ENCODE measurements at places on chromosomes 12 and 14.

GRCh38 chr12:1919284-1919683 lies 832 bp upstream of the CACNA2D4 start:
- DNase-seq, result no peak

GRCh38 chr14:98944989-98945388 lies 327.0 kb downstream of the BCL11B start:
- DNase-seq, result no peak

- DNase-seq, result no peak
Measured at GRCh38 chr12:114506651-114507050, 100.7 kb upstream of the TBX5 start.

GRCh38 chr12:57342207-57342691 lies 88.6 kb downstream of the R3HDM2 start:
- peak; percentile 6 for DNase-seq

DNA sequence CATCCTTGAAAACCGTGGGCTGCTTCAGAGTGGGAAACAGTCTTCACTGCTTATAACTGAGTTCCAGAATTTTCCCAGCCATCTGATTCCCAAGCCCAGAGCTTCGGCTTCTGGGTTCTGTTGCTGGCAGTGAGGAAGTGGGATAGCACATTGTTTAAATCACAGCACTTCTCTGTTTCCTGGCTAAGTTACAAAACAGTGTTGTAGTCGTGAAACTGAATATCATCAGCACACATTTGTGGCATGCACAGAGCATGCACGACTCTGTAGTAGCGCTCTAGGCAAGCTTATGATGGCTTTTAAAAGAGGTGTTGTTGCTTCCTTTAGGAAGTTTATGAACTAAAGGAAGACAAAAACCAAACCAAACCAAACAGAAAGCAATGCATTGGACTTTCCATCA lies 1005.5 kb downstream of the NRXN3 start:
- no peak for DNase-seq

DNA sequence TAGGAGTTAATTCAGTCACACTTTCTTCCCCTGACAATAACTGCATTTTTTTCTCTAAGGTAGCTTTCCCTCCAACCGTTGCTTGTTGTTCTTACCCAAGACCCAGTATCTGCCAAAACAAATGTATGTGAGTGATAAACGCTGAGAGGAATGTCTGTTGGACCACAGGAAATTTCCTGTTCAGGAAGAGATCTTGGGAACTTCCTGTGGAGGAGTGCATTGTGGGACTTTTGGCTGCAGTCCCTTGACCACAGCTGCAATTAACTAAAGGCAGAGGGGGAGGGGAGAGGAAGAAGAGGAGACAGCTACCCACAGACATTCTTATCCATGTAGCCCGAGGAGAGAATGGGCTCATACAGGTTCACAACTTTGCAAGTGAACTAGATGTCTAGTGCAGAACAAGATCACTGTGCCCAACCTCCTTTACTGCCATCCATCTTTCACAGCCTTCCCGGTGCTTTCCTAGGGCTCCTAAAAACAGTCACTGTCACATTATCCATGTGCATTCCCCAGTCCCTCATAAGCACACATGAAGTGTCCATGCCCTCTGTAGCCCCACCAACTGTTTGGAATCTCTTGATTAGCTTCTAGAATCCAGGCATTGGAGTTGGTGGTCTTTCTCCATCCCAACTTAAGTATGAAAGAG lies 149.5 kb downstream of the ETV6 start:
- DNase-seq, result peak; percentile 48

DNA sequence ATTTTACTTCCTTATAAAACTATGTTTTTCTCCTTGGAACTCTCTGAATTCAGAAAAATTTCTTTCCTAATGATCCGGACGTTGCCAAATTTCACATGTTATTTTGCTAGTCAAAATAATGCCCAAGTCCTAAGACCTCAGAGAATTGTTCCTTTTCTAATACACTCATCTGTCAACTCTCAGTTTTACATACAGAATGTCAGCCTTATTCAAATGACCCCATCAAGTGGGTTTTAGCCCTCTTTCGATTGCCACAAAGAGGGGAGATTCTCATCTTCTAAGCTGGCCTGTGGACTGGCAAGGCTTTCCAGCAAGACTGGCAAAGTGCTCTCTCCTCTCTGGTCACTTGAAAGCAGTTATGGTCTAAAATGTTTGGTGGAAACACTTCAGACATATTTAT lies 99.3 kb upstream of the GPHB5 start:
- DNase-seq, result no peak

DNA sequence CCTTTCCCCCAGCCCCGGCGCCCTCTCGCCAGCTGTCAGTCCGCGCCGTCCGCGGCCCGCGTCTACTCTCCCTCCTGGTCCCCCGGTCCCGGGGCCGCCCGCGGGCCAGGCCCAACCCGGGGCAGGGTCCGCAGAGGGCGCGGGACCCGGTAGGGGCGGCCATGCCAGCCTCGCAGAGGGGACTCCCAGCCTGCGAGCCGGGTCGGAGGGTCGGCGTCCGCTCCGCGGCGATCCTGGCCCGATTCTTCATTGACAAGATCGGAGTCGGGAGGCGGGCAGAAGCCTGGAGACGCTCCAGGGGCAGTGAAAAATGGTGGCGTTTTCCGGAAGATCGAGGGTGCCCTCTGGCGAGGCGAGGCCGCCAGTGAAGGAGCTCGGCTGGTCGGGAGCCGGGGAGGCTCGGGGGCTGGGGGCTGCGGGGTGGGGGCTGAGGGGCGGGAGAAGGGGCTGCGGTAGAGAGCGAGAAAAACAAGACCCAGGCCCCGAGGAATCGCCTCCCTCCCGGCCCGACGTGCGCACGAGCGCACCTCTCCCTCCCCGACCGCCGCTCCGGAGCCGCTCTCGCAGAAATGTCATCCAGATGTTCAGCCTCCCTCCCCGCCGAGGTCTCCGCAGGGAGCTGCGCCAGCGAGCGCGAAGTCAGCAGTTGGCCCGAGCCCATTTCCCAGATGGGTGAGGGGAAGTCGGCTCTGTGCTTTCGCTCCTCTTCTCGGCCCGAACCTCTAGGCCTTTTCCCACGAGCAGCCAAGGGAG lies 647 bp upstream of the TGFB3 start:
- peak; percentile 93 for DNase-seq

- peak; percentile 56 for DNase-seq
Measured at GRCh38 chr12:121712190-121712460, 427 bp upstream of the TMEM120B start.

DNA sequence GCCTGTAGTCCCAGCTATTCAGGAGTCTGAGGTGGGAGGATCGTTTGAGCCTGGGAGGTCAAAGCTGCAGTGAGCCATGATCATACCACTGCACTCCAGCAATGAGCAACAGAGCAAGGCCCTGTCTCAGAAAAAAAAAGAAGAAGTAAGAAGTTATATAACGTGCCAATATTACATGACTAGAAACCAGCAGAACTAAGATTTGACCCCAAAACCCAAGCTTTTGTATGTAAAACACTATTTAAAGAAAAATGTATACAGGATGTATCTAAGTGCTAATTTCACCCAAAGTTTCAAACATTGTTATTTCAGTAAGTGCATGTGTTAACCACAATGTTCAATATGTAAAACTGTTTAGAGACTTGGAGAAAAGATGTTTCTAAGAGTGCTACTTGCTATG lies 94.7 kb downstream of the SLC5A8 start:
- no peak for DNase-seq

- peak; percentile 81 for DNase-seq
Measured at GRCh38 chr12:114671443-114672411, 12.2 kb downstream of the TBX3 start.

- DNase-seq, result peak; percentile 1
Measured at GRCh38 chr14:22039938-22040780, 366.5 kb upstream of the OR4E1 start.

- peak; percentile 70 for DNase-seq
Measured at GRCh38 chr14:70822530-70823185, 13.3 kb upstream of the MAP3K9 start.

GRCh38 chr12:80058586-80058985 lies 40.8 kb upstream of the OTOGL start:
- DNase-seq, result no peak

- DNase-seq, result peak; percentile 16
Measured at GRCh38 chr12:49058366-49059044, 2.1 kb downstream of the KMT2D start.

GRCh38 chr14:71712478-71712877 lies 219.8 kb upstream of the RGS6 start:
- no peak for DNase-seq

- no peak for DNase-seq
Measured at GRCh38 chr12:115035535-115036107, 351.6 kb upstream of the TBX3 start.

DNA sequence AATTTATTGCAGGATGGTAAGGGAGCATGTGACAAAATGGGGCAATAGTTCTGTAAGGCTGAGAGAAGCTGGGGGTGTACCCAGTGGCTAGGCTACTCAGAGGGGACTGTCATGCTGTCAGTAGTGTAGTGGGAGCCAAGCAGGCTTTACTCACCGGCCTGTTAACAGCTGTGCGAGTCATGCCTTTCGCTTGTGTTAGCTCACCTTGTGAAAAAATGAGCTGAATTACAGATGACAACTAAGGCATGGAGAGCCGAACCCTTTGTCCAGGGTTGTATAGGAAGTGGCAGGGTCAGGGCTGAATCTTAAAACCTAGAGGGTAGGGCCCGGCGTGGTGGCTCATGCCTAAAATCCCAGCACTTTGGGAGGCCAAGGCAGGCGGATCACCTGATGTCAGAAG lies 37.9 kb downstream of the SH2B3 start:
- DNase-seq, result no peak

- peak; percentile 87 for DNase-seq
Measured at GRCh38 chr14:50773632-50774541, 57.1 kb downstream of the NIN start.

DNA sequence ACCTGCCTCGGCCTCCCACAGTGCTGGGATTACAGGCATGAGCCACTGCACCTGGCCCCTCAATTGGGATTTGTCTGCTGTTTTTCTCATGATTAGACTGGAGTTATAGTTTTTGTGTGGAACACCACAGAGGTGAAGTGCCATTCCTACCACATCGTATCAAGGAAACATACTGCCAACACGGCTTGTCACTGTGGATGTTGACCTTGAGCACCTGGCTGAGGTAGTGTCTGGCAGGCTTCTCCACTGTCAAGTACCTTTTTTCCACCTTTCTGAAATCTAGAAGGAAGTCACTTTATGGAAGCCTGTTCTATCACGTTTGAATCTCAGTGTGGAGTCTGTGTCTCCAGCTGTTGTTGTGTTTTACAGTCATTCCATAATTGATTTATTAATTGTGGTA lies 21.4 kb upstream of the SEL1L start:
- DNase-seq, result no peak

- DNase-seq, result no peak
Measured at GRCh38 chr14:66022526-66022925, 463.6 kb upstream of the CCDC196 start.

DNA sequence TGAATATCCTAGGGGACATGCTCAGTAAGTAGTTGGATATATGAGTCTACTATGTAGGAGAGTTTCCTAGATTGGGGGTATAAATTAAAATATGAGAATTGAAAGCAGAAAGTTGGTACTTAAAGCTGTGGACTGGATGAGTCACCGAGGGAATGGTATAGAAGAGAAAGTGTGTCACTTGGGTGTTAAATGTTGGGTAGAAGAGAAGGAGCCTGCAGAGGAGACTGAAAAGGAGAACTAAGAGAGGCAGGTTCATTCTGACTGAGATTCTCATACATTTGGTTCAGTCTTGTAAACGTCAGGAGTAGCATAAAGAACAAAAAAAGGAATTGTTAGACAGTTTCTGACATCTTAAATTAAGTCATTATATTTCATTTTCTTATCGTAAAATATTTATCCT lies 19.9 kb downstream of the LRRC9 start:
- DNase-seq, result no peak

- DNase-seq, result no peak
Measured at GRCh38 chr12:41634091-41634490, 446.0 kb downstream of the PDZRN4 start.

DNA sequence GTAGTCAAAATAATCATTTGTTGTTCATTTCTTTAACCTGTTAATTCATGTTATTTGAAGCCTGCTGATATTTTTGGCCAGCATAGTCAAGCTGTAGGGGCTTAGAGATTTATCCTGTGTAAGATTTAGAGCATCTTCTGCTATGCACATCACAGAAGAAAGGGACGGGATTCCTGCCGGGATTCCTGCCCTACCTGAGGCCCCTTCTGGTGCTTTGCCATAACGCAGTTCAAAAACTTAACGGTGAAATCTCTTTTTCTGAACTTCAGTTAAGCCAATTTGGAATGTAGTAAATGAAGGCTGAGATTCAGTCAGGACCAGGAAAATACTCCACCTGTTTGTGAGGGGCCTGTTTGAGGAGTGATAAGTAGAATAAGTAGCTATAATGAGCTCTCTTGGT lies 50.7 kb upstream of the TMEM260 start:
- no peak for DNase-seq

DNA sequence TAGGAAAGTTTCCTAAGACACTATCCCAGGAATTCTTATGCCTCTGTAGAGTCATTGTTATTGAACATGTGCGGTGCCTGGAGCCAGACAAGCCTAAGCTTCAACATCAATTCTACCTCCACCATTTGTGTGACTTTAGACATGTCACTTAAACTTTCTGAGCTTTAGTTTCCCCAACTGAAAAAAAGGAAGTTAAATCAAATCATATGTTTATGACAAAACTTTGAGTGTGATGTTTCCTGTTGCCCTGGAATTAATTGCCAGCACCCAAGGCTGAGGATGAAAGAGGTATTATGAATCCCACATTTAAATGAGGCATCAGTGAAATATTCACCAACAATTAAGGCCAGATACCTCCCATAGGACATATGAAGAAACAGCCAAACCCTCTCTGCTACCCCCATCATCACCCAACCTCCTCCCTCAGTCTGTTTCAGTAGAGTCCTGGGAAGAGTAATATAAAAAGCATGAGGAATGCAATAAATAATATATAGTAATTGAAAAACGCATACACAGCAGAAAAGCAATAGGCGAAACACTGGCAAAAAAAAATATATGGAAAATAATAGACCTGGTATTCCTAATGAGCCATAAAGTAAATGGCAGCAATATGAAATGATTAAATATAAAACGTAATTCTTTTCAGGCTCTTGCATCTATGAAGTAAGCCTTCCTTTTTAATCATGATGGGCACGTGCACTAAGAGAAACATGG lies 182.0 kb upstream of the DCN start:
- DNase-seq, result no peak

- DNase-seq, result no peak
Measured at GRCh38 chr12:23548742-23549141, 400.7 kb downstream of the SOX5 start.

DNA sequence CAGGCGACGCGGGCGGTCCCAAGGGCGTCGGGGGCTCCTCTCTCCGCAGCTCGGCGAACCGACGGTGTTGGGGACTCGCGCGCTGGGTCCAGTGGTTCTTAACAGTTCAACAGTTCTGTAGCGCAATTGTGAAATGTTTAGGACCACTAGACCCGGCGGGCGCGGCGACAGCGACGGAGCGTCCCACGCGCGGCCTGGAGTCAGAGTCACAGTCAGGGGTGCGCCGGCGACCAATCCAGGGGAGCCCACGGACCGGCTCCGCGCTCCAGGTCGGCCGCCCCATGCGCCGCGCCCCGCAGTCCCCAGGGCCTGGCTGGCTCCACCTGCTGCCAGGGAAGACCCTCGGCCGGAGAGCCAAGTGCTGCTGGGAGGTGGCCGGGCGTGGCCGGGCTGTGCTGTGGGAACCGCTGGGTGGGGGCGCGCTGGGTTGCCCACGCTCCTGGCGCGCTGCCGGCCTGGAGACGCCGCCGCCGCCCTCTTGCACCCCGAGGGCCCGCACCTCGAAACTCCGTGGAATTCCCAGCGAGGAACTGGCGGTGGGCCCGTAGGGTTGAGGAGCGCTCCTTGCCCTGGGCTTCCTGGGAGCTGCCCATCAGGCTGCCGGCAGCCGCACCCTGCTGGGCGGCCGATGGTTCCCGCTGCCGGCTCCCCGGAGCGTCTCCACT lies 20.9 kb upstream of the KIF26A start:
- no peak for DNase-seq

Data from adipocyte (in vitro differentiated cells).